ENCODE measurements at places on chromosomes 4 and X. TPM values are rescaled to one million over a fixed set of nuclear protein-coding genes. Genes with fewer than 3 reads are reported as not detected.

DNA sequence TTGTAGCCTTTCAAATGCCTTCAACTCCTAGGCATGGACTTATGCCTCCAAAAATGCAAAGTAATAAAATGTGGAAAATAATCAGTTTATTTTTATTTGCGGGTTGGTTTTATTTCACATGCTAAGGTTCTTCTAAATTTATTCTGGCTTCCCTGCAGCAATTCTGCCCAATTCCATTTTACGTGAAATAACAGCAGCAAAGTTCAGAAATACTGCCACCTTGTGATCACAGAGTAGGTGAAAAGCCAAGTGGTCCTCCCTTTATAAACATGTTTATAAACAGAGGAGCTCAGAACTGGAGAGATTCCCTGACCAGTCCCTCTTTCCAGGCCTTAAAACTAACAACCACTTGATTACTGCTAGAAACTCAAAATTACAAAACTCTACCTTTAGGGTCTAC, 14.7 kb upstream of the DCHS2 start:
- no peaks in the 10 kb centered on the region for H3K36me3 ChIP-seq
- DNase-seq: no peak
- peak overlapping the region; percentile 32 for H3K27ac ChIP-seq
- no peaks in the 10 kb centered on the region for H3K4me1 ChIP-seq
- no peak overlapping the region for H3K4me3 ChIP-seq
- H3K27me3 ChIP-seq: no peaks in the 10 kb centered on the region

DUSP9 gene
- 0.33 TPM for total RNA-seq

AP1S2 gene
- total RNA-seq: 23.0 TPM

DNA sequence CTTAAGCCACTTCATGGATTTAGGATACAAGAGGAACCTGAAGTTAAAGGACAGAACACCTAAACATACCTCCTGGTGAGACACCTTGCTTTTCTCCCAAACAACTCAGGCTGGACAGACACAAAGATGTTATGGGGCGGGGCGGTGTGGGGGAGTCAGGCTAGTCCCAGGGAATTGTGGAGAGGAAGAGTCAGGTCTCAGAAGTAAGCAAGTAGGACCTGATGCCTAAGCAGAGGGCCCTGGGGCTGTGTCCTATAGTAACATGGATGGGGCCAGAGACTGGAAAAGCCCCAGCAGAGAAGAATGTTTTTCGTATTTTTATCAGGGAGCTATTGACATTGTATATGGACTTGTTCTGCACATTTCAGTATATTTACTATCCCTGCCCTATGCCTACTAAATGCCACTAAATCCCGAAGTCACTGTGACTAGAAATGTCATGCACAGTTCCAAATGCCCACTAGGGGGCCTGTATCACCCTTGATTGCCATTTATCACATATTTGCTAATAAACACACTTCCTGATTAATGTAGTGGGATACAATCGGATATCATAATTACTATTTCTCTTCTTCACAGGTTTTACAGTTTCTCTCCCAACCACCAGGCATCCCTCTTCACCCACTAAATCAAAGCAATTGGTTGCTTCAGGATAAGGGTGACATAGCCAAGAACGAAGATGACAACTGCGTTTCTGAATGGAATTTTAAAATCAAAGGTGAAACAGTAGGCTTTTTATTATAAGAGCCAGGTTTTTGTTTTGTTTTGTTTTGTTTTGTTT, 23.8 kb upstream of the ARHGAP10 start:
- H3K4me1 ChIP-seq: no peaks in the 10 kb centered on the region
- H3K36me3 ChIP-seq: no peaks in the 10 kb centered on the region
- no peak overlapping the region for H3K27ac ChIP-seq
- no peak overlapping the region for H3K4me3 ChIP-seq
- DNase-seq: no peak

- DNase-seq: no peak
- H3K4me1 ChIP-seq: no peaks in the 10 kb centered on the region
- no peak overlapping the region for H3K4me3 ChIP-seq
- no peak overlapping the region for H3K27ac ChIP-seq
- no peaks in the 10 kb centered on the region for H3K27me3 ChIP-seq
These were observed 5.5 kb upstream of the TRIM2 start for GRCh38 chr4:153198719-153199118.

GRCh38 chr4:6693231-6694176, at the start of gene S100P:
Gene S100P (plus strand): TSS chr4:6693878. CDS start chr4:6693933, 55 bp downstream.
- H3K4me3 ChIP-seq: no peak within 1 kb of the TSS
- H3K27ac ChIP-seq: peak within 1 kb of the TSS; percentile 48
- peaks cover 3% of the 10 kb centered on the region for H3K27me3 ChIP-seq
- DNase-seq: no peak
- no peaks in the 10 kb centered on the region for H3K36me3 ChIP-seq
- H3K4me1 ChIP-seq: peaks cover 7% of the 10 kb centered on the region

- H3K36me3 ChIP-seq: no peaks in the 10 kb centered on the region
- no peaks in the 10 kb centered on the region for H3K4me1 ChIP-seq
- peaks cover 64% of the 10 kb centered on the region for H3K27me3 ChIP-seq
- no peak overlapping the region for H3K4me3 ChIP-seq
These were observed 1.5 kb downstream of the ADRA2C start for GRCh38 chr4:3767570-3768288.
